ENCODE measurements at places on chromosomes 2 and 18.
A peak's percentile ranks its signal among the peaks of the same experiment; 100 is the strongest.

DNA sequence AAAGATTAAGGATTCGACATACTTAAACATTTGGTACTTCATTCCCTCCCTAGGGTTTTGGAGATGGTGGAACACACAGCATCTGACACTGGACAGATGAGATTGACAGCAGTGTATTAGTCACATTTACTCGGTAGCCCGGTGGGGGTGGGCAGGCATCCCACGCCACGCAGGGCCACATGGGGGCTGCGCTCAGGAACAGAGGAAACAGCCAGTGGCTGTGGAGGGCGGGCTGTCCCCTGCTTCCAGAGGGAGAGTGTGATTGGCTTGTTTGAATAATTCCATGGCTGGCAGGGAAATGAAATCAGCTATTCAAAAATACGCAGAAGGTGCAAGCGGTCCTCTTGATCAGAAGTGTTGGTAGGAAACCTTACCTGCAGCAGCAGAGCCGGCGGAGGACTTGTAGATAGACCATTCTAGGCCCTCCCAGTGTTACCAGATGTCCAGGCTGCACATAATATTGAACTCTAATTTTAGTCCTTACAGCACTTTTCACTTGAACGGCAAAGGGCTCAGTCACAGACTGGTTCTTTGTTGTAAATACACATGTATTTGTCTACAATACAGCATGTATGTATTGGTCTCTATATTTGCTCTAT, 18.5 kb upstream of the SP140L start:
- DNase-seq, result no peak

GRCh38 chr18:59279722-59280121, 6.5 kb upstream of the RAX start:
- no peak for DNase-seq

DNA sequence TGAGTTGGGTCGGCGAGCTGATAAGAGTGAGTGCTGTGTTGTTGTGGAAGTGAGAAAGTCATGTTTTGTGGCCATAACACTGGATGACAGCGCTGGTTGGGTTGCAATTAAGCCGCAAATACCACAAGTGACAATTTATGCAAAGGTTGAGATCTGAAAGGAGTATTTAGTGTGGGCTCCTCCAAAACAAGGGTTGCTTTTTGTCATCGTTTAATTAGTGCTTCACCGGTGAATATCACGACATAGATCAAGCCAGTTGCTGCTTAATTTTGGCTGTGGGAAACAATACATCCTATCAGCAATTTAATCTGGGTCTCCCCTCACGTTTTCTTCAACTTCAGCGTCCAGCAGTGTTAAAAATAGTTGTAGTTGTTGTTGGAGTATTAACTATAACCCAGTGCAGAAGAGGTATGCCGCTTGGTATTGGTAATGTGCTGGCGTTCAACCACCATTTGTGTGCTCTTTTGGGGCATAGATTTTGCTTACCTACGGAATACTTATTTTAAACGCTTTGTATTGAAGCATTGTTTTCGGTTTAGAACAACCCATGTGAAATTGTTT, 662 bp downstream of the ACVR2A start:
- no peak for DNase-seq

DNA sequence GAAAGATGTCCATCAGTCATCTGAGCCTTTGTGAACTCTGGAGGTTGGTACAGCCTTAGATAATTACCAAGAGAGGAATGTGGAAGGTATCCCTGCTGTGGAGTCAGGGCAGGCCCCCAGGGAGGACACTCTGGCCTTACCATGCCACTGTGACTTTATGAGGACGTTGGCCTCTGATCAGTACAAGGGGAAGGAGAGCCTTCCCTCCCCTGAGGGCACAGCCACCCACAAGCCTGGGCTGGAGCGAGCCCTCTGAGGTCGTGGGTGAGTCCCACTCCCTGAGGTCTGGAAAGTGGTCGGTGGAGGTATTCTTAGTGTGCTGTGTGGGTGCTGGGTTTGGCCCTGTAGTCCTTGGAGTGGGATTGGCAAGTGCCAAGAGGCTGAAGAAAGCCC, 91.6 kb downstream of the STPG4 start:
- no peak for DNase-seq

- DNase-seq, result no peak
Observed at GRCh38 chr2:38934742-38935141, 45.1 kb downstream of the ARHGEF33 start.

DNA sequence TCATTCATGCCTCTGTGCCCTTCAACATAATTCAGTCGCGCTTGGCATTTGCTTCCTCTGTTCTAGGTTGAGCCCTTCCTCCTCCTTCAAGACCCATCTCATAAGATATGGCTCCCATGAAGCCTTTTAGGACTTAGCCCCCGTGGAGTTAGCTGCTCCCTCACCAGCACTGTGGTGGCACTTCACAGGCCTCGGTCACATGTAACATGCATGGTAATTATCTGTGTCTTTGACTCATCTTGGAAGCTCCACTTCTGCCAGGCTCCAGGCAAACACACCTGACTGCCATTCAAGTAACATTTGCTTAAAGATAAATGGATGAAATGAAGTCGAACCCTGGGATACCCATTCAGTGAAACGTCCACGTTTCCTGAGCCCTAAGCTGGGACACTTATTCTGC, 484.7 kb downstream of the EIPR1 start:
- DNase-seq, result no peak

- no peak for DNase-seq
Observed at GRCh38 chr2:103743195-103743594, 981.4 kb downstream of the TMEM182 start.

DNA sequence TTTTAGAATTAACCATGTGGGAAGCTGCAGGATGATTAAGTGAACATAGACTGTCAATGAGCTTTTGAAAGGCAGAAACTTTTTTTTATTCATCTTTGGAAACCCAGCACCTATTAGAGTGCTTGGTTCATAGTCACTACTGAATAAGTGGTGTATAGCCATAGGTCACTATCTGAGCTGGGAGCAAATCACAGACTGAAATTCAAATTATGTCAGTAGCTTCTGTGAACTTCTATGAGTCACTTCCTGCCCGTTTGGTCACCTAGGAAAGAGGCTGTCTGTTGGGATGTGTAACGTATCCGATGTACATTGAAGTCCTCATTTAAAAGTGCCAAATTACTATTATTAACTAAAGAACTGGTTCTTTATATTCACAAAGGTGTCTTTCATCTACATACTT, 20.5 kb upstream of the SLC40A1 start:
- no peak for DNase-seq

DNA sequence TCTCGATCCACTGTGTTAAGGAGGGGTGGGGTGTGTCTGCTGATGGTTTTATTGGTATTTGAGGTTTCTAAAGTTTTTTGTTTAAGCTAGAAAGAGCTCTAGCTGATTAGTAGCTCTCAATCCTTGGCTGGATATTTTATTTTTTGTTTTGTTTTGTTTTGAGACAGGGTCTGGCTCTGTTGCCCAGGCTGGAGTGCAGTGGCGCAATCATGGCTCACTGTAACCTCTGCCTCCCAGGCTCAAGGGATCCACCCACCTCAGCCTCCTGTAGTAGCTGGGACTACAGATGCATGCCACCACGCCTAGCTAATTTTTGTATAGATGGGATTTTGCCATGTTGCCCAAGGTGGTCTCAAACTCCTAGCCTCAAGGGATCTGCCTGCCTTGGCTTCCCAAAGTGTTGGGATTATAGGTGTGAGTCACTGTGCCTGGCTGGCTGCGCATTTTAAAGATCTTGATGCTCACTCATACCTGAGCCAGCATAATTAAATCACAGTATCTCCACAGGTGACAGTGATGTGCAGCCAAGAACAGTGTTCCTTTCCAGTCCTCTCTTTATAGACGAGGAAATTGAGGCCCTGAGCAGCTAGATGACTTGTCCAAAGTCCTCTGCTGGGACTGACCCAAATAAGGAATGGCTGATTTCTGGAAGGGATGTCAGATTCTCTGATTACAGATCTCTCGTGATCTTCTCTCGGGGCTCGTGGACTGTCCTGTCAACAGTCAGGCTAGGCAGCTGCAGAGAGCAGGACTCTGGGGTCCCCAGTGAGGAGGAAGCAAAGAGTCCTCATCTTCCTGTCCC, 44.5 kb downstream of the SPTBN1 start:
- no peak for DNase-seq

GRCh38 chr2:224038049-224038829, 847 bp downstream of the SERPINE2 start:
- no peak for DNase-seq

DNA sequence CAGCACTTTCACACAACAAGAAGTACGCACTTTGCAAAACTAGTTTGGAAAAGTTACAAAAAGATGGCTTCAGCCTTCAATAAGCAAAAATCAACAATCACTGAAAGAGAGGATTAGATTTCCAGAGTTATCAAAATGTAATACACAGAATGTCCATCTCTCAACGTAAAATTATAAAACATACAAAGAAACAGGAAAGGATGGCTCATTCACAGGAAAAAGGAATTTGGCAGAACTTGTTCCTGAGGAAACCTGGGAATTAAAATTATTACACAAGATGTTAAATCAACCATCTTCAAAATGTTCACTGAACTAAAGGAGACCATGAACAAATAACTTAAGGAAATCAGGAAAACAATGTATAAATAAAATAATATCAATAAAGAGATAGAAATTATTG, 8.0 kb downstream of the C2orf92 start:
- DNase-seq, result no peak

- peak; percentile 55 for DNase-seq
Observed at GRCh38 chr18:49050452-49050851, 99.7 kb upstream of the SMAD7 start.

- peak; percentile 9 for DNase-seq
Observed at GRCh38 chr2:100610381-100610831, 47.6 kb downstream of the PDCL3 start.

- DNase-seq, result no peak
Observed at GRCh38 chr2:181268174-181268867, 188.9 kb upstream of the ITGA4 start.

DNA sequence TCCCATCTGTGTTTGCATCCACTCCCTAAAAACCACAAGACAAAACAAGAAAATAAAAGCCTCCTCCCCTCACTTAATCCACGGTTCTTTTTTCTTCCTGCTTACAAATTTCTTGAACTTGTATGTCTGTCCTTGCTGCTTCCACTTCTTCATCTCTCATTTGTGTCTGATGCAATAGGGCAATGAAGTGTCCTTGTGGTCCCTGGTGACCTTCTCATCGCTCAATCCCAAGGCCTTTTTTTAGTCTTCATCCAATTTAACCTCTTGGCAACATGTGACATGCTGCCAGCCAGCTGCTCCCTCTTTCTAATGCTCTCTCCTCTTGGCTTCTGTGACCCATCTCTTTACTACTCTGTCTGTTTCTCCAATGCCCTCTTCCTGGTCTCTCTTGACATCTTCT, 87.6 kb downstream of the SEMA4F start:
- no peak for DNase-seq

- no peak for DNase-seq
Observed at GRCh38 chr2:194062401-194062800, 1594.6 kb upstream of the SLC39A10 start.
